ENCODE measurements at places on chromosomes 7 and 10. TPM values are rescaled to one million over a fixed set of nuclear protein-coding genes. Genes with fewer than 3 reads are reported as not detected.

DNA sequence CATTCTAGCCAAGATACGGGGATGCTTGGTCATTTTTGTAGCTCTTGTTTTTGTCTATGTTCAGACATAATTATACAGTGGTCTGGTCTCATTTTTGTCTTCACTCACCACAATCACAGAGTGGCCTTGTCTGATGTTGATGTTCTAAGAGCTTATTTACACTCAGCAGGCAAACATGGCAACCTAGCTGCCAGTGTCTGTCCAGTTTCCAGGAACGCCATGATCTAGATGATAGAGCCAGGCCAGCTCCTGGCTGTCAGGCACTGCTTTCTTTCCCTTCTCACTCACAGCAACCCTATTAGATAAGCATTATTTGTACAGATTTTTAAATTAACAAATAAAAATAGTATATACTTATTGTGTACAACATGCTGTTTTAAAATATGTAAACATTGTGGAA lies 98.6 kb upstream of the PHF14 start:
- no peak for DNase-seq

DNA sequence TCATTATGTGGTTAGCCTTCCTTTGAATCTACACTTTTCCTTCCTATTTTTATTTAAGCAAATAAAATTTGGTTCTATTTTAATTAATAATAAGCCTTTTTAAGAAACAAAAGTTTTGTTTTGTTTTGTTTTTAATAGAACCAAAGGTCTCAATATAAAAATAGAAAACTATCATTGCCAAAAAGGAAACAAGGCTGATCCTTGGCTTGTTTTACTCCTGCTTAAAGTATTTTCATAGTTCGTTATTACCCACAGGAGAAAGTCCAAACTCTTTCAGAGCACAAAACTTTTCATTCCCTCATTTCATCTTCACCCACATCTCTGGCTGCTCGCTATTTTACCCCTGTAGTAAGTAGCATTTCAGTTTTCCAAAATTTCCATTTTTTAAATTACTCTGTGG lies 374.8 kb downstream of the SEMA3D start:
- DNase-seq, result no peak

The MEIG1 gene
- 0.91 TPM for polyA plus RNA-seq

DNA sequence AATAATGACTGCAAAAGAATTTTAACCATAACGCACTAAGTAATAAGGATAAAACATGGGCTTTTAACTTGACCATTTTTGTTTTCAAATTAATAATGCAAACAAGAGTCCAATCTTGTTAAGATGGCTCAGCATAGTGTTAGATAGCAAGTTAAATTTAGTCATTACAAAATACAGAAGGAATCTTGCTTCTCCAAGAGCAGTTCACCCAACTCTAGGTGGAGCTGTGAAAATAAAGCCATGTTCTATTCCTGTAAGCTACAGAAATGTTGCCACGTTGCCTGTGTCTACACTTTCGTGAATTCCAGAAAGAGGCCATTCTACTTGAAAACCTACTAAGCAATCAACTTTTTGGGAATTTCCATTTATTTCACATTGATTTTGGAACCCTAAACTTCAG lies 191.9 kb downstream of the SFMBT2 start:
- no peak for DNase-seq

DNA sequence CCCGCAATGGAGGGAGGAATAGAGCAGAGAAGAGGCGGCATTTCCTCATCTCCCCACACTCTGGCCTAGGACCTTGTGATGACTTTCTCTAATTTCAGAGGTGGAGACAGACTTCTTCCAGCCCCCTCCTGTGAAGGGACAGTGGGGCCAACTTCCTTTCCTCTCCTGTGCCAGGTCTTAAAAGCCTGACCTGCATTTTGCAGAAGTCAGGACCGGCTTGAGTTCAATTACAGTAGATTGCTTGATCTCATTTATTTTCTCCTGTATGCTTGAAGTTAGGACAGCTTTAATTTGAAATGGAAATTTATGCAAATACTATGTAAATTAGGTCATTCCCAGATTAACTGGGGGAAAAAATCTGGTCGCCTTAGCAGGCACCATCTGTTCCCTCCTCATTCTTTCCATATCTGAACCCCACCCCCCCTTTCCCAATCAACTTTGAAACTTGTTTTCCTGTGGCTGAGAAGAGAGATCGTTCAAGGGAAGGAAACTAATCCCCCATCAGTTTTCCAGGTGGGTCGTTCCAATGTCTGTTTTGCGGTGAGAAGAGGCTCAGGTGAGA lies 57.1 kb downstream of the SYPL1 start:
- DNase-seq, result no peak

The MOGAT3 gene
- not detected for polyA plus RNA-seq

GRCh38 chr7:117588352-117588794 lies 108.5 kb downstream of the CFTR start:
- DNase-seq, result no peak

DNA sequence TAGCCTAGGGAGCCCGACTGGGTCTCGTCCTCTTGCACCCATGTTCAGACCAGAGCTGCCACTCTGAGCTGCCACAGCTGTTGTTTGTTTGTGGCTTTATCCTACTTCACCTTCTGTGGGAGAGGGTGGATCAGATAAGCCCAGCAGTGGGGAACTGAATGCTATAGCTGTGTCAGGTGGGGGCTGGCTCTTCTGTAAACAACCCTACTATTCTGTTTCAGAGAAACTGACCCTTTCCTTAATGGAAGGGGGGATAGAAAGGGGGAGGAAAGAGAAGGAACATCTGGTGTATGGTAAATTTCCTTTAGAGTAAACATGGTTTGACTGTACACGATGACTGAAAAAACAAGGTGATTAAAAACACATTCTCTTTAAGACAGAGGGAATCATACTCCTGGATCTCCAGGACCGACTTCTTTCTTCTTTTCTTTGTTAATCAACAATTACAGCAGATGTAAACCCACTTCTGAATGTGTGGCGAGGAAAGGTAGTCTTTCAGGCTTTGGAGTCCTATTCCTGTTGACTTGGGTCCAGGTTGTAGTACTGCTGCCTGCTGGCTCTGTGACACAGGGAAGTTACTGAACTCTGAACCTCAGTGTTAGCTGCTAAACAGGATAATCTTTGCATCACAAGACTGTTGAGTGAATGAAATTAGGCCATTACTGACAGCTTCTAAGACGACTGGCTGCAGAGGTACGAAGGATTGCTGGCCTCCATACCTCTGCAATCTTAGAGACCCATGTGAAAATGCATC lies 6.0 kb downstream of the PRXL2A start:
- no peak for DNase-seq

The CLEC5A gene
- 0.28 TPM for polyA plus RNA-seq

GRCh38 chr7:2062648-2063047 lies 170.1 kb downstream of the MAD1L1 start:
- no peak for DNase-seq

GRCh38 chr7:50474382-50475160 lies 24.4 kb upstream of the FIGNL1 start:
- no peak for DNase-seq

The DGKI gene
- 0.68 TPM for polyA plus RNA-seq

GRCh38 chr10:133226251-133226808 lies 3.7 kb upstream of the UTF1 start:
- DNase-seq, result no peak

- DNase-seq, result no peak
Observed at GRCh38 chr10:6239213-6239991, 36.7 kb downstream of the PFKFB3 start.

GRCh38 chr7:149459201-149459539 lies 1.7 kb downstream of the ZNF777 start:
- DNase-seq, result no peak

- DNase-seq, result no peak
Observed at GRCh38 chr7:150852371-150852905, at the start of gene AOC1. AOC1 (plus strand) TSS chr7:150852517; CDS start chr7:150856471, 3,954 bp downstream.

GRCh38 chr10:125084614-125085257 lies 75.6 kb downstream of the CTBP2 start:
- no peak for DNase-seq
